Fibroblast of skin of right biceps (primary cell): ENCODE measurements at places on chromosomes 7 and 10.
A peak's percentile ranks its signal among the peaks of the same experiment; 100 is the strongest.

DNA sequence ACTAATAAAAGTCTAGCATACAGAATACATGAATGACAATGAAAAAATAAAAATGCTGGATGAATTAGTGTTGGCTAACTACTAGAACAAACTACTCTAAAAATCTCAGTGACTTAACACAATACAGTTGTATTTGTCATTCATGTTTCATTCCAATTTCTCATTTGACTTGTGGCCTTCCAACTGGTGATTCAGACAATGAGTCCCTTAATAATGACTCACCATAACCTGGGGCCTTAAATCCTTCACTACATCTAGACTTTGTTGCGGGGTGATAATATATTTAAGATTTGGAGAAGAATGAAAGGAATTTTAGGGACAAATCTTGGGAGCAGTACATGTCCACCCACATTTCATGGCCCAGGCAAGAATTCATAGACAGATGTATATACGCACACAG is 90.5 kb upstream of the POM121L12 start:
- peak; percentile 54 for DNase-seq

DNA sequence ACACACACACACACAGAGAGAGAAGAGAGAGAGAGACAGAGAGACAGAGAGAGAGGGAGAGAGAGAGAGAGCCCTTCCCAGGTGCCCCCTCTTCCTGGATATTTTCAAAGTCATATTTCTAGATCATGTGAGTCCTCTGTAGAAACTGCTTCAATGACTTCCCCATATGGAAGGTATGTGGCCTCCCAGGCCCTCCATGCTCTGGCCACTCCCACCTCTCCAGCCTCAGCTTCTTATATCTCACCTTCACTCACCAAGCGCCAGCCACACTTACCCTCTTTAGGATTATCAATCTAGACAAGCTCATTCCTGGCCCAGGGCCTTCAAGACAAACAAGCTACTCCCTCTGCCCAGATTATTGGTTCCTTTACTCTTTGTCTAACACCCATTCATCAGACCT is 259.7 kb downstream of the MTERF1 start:
- no peak for DNase-seq

DNA sequence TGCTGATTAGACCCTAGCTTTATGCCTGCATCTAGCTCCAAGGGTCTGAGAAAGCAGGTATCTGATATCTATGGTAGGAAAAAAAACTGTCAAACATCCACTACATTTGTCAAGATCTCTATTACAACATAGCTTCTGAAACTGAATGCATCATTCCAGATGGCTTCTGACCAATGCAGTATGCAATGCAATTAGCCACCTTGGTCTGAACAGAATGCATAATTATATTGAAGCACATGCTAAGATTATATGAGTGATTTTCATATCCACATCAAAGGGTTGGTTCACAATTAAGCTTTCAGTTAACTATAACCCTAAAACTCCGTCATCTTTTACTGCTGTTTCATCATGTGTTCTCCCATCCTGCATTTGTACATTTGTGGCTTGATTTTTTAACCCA is 271.4 kb downstream of the POLR1F start:
- DNase-seq, result no peak

- DNase-seq, result no peak
Measured at GRCh38 chr10:52232561-52233350, 81.3 kb upstream of the DKK1 start.

- peak; percentile 5 for DNase-seq
Measured at GRCh38 chr7:29100924-29101323, 45.4 kb downstream of the CPVL start.

DNA sequence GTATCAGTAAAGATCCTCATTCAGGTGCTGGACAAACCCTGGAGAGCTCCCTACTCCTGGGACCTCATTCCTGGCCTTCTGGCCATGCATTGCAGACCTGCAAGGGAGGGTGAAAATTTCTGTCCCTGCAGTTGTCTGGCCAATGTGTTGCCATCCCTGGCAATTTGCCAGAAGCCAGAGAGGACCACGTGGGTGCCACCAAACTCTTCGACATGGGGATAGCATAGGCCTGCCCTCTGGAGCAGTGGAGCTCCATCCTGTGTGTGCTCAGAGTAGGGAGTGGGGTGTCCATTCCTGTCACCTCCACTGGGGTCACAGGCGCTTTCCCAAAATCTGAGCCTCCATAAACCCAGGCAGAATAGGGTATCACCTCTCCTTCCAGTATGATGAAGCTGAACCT is 31.2 kb downstream of the DMBT1 start:
- no peak for DNase-seq

DNA sequence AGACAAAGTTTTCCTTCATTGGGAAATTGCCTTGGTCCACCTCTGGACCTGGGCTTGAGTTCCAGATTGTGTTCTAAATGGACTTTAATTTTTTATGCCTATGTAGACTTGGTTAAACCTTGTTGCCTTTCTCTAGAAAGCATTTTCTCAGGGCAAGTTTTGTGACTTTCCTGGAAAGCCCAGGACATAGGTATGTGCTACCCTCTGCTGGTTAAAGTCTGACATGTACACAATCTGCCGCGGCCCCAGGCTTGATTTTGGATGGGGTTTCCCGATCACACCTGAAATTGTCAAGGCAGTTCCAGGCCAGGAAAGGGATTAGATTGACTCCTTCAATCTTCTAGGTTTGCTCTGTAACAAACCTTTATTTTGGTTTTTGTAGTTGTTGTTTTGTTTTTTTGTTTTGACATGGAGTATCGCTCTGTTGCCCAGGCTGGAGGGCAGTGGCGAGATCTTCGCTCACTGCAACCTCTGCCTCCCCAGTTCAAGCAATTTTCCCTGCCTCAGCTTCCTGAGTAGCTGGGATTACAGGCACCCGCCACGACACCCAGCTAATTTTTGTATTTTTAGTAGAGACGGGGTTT is 14.1 kb upstream of the AKR1B10 start:
- DNase-seq, result peak; percentile 51

GRCh38 chr10:86644152-86644793 is 10.1 kb upstream of the OPN4 start:
- peak; percentile 72 for DNase-seq

DNA sequence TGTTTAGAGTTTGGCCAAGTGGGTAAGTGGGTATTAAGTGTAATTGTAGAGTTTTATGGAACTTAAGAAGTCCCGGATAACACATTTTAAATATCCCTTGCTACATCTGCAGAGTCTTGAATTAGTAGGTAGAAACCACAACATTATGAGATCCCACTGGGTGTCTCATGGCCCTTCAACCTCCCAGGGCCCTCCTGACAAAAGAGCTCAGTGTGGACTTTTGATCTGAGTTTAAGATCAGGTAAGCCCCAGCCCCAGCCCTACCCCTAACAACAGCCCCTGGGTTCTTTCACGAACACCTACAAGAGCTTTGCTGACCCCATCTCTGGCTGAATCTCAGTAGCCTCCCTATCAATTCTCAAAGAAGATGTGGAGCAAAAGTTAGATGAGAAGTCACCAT is 65.4 kb upstream of the STK17A start:
- DNase-seq, result no peak

- DNase-seq, result no peak
Measured at GRCh38 chr10:89255793-89256192, 4.2 kb upstream of the LIPA start.

DNA sequence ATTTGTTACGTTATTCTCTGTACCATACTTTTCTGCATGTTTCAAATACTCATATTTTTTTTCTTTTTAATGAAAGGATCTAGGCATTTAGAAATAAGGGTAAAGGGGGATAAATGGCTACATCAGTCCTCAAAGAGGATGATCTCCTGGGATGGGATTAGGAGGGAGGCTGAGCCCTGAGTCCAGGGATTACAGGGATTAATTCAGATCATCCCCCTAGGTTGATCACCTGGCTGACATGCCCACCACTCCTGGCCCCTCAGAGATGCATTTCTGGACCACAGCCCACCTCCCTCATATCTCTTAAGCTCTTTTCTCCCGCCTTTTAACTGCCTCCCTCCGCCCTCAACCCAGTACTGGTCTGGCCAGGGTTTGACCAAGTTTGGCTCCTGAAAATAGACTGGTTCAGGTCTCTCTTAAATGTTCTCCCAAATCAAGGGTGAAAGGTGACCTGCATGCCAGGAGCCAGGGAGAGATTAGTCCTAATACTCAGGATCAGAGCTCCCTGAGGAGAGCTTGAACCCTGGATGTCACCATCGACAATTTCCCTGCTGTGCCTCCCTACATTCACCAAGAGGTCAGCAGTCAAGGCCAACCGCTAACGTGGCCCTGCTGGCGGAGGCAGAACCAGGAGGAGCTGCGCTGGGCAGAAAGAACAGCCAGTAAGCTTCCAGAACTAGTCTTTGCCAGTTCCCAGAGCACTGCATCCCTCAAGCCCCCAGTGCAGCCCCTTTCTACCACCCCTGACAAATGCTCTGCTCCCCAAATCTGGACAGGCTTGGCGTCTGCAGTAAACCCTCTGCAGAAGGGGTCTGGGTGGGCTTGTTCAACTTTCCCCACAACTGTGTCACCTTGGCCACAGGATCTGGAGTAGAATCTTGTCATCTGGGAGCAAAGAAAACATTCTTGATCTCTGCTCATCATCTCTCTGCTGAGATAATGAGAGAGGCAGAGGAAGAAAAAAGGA is 3.0 kb upstream of the CCDC136 start:
- DNase-seq, result no peak

- DNase-seq, result no peak
Measured at GRCh38 chr10:93622942-93623341, 10.6 kb downstream of the PDE6C start.

DNA sequence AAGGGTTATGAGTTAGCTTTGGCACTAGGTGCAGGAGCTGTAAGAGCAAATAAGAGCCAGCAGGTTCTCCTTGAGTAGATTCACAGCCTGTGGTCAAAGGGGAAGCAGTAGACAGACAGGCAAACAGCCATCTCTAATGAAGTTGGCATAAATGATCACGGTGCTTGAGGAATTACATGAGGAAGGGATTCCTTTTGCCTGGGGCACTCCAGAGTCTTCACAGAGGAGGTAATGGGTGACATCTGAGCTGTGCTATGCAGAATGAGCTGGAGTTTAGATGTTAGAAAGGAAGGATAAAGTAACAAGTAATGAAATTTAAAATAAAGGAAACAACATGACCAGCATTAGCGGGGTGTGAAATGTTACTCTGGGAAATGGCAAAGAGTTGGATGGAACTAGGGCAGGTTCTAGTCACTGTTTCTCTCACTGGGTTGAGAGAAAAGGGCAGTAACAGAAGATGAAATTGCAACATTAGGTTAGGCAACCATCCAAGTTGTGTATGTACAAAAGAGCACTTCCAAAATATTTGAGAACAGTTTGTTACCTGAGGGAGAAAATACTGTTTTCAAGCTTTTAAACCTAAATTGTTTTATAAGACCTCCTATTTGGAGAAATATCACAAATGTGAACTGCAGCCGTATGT is 613.8 kb downstream of the PHTF2 start:
- DNase-seq, result no peak

DNA sequence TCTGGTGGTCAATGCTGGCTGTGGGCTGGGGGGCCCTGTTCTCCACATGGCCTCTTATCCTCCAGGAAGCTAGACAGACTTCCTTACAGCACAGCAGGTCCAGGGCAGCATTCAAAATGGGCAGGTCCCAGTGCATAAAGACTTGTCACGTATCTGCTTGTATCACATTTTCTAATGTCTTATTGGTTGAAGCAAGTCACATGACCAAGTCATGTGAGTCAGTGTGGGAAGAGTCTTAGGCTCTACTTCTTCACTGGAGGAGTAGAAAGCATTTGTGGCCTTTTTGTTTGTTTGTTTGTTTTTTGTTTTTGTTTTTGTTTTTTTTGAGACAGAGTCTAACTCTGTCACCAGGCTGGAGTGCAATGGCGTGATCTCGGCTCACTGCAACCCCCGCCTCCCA is 104.7 kb downstream of the COL13A1 start:
- no peak for DNase-seq

GRCh38 chr7:155469-155900 is 36.9 kb upstream of the FAM20C start:
- peak; percentile 20 for DNase-seq

- no peak for DNase-seq
Measured at GRCh38 chr10:48399551-48399950, 93.1 kb downstream of the MAPK8 start.

DNA sequence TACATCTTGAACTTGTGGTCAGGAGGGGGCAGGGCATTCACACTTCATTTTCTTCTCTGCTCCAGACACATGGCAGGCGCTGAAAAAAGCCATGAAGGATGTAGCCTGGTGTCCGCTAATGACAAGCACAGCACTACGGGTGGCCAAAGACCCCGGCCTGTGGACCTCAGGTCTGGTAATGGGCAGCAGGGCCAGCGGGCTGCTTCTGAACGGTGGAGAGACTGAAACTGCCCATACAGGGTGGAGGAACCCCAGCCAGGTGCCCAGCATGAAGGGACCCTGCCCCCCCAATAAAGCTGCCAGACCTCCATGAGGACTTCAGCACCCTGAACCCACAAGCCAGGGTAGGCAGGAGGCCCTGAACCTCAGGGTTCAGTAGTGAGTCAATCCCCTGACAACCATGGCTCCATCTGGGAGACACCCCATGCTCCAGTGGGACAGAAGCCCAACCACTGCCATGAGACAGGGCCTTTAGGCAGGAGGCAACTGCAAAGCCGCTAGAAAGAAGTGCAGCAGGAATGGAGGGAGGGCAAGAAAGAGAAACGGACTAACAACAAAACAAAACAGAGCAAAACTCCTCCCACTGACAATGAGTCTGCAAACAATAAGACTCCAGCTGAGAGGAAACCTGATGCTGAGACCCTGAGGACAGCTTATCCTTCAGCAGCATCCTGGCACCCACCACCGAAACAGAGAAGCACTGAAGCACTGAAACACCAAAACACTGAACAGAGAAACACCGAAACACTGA is 140.2 kb upstream of the PPP2R2D start:
- no peak for DNase-seq

DNA sequence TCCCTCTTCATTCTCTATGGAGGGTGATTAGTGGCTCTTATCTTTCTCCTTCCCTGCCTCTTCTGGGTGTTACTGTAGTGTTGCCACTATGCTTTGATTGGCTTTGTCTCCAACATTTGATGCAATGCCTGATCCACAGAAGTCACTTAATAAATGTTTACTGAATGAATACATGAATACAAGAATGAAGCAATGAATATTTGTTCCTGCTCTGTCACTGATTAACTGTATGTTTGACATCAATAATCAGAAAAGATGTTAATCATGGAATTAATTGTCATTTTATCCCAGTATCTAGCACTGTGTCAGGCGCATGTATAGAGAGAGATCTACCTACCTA is 4.3 kb downstream of the ANK3 start:
- no peak for DNase-seq

DNA sequence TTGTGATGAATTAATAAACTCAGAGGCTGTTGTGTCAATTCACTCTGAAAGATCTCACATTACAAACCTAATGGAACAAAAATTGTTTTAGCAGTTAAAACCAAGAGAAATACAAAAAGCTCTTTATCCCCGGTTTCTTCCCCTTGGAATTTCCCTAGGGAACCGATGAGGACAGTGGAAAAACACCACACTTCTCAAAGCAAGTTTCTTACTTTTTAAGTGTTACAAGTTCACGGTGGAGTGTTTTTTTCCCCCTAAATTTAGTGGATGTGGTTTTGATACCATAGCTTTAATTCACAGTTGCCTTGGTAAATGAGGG is 10.3 kb downstream of the BAMBI start:
- DNase-seq, result no peak

- DNase-seq, result no peak
Measured at GRCh38 chr7:83837683-83838082, 188.7 kb upstream of the SEMA3E start.
